Thymus (tissue), 14 donors: ENCODE measurements at places on chromosomes 3 and 15.

DNA sequence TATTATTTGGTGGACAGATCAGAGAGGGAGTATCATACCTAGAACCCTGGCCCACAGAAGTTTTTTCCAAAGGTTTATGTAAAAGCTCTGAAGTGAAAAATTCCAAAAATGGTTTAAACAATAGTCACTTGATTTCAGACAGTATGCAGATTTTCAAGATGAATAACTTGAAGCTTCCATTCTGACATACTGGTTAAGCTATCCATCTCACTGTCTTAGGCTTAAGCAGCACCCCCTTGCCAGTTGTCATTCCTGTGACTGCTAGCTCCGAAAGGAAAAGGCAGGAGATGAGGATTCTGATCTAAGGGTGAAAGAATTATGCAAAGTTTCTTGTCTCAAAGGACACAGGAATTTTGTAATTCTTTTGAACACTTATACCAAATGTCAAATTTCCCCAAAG lies 337.5 kb upstream of the THBS1 start:
- no peak for DNase-seq

- DNase-seq, result no peak
Observed at GRCh38 chr3:44104043-44104442, 137.6 kb upstream of the TOPAZ1 start.

DNA sequence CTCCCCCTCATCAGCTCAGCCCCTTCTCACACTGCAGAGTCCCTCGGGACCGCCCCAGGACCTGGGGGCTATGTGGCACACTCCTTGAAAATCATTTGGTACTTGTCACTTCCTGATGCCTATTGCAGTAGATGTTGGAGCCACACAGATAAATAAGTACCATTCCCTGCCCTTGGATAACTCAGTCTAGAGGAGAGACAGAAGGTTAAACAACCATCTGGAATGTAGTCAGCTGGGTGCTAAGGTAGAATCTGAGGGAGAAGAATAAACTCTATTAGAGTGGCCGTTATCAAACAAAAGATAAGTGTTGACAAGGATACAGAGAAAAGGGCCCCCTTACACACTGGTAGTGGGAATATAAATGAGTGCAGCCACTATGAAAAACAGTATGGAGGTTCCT lies 112.3 kb upstream of the NR2E3 start:
- no peak for DNase-seq

GRCh38 chr3:31615071-31615875 lies 82.5 kb downstream of the STT3B start:
- no peak for DNase-seq
